NCI-H1930 (cell line): ENCODE measurements at places on chromosomes 7 and 10.

GRCh38 chr10:89201345-89202032 is 5.6 kb downstream of the CH25H start:
- no peak for DNase-seq

DNA sequence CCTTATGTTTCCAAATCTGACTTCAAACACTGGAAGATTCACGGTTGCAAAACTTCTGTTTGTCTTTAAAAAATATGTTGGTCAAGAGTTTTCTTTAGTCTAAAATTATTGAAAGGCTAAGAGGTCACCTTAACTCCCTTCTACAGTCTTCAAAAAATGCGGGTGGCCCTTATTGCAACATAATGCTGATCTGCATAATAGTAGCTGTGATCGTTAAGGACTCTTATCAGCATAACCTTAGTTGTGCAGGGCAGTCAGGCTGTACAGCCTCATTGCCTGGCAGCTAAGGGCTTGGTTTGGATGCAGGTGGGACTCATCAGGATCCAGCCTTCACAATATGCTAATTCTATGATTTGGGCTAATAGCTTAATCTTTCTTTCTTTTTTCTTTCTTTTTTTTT is 15.0 kb downstream of the KIAA1217 start:
- no peak for DNase-seq

DNA sequence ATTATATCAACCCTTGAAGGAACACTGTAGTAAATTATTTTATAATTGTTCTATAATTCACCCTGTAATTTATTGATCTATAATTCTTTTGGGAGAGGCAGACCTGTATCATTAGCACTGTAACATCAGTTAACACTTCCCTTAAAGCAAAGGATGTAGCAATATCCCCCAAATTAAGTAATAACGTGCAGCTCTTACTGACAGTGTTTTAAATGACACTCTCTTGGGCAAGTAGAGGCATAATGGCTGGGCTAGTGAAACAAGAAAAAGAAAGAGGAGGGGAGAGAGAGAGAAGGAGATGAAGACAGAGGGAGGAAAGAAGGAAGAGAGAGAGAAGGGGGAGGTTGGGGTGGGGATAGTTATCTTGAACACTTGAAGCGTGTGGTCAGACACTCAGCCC is 161.0 kb upstream of the RNF32 start:
- DNase-seq: no peak

DNA sequence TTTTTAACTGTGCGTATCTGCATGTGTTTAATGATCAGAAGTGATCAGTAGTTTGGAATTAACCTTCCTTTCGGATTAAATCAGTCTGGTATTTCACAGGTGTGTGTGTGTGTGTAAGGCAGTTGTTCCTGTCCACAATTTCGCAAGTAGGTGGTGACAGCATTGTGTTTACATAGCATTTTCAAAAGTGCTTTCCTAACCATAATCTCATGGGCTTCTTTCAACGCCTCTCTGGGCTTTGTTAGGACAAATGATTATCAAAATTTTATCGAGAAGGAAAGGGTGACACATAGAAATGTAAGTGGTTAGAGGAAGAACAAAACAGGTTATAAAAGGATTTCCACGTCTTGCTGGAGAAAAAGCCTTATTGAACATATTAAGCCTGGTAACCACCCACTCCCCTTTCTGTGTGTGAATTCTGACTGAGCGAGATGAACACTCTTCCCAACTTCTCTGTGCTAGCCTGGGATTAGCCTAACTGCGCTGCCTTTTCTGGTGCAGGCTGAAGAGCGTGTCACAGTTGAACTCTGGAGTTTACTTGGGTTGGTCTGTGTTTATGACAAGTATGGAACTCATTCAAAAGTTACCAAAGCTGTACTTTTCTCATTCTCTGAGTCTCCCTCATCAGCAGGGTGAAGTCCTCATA is 292.3 kb upstream of the PITRM1 start:
- no peak for DNase-seq

DNA sequence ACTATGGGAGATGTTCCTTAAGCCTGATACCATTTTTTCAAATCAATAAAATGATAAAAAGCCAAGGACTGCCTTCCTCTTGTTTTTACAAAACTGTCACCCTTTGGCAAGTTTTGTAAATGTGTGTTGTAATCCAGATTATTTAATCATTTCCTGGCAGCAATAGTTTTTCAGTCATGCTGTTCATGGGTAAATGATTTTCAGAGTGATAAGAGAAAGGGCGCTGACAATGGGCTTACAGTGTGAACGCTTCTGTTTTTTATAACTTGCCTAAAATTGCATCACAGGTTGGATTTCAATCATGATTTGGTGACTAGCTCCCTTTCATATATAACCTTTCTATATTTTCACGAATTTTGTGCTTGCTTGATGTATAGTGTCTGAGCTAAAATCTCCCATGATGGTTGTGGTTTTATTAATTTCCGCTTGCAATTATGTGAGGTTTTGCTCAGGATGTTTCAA is 19.0 kb upstream of the DMBT1 start:
- no peak for DNase-seq

DNA sequence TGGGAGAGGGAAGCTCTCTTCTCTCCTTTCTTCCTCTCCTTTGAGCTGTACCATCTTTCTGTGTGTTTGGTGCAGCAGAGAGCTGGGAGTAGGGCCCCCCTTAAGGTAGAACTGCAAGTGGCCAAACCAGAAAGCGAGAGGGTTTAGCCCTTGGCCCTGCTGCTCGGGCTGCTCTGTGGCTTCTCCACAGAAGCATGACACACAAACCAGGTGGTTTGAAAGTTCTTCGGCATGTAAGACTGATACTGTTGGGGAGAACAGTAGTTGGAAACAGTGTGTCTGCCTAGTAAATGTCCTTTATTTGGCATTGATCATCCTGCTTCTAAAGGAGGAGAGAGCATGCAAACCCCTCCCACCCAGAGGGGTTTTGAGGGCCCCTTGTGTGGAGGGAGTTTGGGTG is 277.8 kb downstream of the CELF2 start:
- DNase-seq: no peak

DNA sequence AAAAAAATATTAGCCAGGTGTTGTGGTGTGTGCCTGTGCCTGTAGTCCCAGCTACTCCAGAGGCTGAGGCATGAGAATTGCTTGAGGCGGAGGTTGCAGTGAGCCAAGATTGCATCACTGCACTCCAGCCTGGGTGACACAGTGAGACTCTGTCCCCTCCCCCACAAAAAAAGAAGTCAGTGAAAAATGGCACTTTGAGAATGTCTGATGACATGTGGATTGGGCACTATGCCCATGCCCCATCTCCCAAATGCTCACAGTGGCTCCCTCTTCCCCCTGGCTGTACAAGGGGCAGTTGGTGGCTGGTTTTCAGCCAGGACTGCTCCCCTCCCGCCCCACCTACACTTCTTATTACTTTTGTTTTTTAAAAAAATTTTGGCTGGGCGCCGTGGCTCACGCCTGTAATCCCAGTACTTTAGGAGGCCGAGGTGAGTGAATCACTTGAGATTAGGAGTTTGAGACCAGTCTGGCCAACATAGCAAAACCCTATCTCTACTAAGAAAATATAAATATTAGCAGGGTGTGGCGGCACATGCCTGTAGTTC is 26.1 kb downstream of the IL15RA start:
- no peak for DNase-seq

GRCh38 chr10:69346776-69347175 is 68.5 kb downstream of the HK1 start:
- no peak for DNase-seq

DNA sequence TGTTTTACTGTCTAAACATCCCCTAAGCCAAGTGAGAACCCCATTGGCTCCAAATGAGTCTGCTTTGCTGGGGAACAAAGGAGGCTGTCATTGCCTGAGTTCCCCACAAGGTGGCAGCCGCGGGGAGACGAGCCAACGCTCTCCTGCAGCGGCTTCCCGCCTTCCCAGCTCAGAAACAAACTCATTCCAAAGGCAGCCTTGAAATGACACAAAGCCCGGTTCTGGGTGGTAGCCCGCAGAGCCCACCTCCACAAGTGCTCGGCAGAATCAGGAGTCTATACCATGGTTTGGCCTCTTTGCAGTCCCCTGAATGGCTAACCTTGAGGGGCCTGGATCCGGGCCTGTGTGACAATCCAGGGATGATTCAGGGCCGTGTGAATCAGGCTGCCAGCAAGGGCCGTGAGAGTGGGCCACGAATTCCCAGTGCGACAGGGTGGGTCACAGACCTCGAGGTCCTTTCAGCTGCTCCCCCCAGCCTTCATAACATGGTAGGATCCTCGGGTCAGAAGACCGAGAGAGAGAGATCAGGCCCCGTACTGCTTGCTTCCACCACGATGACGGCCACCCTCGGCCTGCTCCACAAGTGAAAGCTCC is 79.7 kb downstream of the DLG5 start:
- peak; percentile 12 for DNase-seq

DNA sequence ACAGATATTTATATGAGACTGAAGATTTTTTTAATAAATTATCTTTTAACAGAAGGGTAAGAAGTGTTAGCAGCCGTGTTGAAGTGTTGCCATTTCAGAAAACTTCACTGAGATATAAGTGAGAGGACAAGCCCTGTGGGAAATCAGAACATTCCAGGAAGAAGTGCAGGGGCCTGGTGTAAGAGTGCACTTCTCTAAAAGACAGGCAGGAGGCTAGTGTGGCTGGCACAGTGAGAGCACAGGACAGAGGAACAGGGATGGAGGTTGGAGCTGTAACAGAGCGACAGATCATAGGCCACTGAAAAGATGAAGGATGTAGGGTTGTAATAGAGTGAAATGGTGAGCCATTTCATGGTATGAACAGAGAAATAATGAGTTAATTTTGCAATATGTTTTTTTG is 608.9 kb downstream of the SORCS1 start:
- no peak for DNase-seq

- DNase-seq: no peak
Observed at GRCh38 chr10:95333997-95334804, 43.4 kb upstream of the PDLIM1 start.

DNA sequence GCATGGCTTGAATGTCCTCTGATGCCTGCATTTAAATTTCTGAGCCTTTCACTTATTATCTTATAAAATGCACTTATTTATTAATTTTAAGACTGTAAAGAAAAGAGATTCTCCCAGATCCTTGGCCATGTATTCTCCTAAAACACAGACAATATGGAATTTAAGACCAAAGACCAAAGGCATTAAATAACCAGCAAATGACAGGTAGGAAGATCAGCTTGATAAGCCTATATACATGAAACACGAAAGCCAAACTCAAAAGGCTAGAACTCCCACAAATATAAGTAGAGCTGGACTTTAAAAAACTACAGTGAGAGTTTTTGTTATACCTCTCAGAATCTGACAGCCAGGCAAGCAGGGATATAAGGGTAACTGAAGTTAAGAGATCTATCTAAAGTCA is 5.1 kb downstream of the ANXA11 start:
- no peak for DNase-seq

DNA sequence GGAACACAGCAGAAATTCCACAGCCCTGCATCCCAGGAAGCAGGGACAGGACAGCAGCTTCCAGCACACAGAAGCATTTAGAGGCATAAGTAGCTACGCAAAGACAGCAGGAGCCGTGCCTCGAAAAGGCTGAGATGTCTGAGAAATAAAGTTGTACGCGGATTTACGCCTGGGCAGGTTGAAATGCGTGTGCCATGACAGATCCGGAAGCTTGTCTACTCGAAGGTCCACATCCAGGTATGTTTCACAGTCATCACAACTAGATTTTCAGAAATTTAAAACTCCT is 26.1 kb downstream of the DIP2C start:
- DNase-seq: no peak

GRCh38 chr7:7323352-7323751 is 141.0 kb downstream of the C1GALT1 start:
- DNase-seq: no peak

DNA sequence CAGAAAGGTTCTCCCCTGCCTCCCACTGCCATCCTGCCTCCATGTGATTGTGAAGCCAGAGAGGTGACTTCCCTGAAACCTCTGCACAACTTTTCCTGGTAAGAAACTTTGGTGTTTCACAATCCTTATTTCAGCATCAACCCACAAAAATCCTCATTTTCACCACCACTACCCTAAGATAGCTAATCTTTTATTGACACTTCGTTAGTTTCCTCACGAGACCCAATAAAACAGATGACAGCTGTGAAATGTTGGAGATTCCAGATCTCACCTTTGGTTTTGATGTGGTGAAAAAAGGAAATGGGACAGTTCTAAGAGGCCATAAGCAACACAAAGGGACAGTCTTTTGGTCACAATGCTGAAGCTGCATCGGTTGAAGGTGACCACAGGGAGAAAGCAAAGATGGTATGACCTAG is 59.9 kb upstream of the TM9SF3 start:
- DNase-seq: no peak

DNA sequence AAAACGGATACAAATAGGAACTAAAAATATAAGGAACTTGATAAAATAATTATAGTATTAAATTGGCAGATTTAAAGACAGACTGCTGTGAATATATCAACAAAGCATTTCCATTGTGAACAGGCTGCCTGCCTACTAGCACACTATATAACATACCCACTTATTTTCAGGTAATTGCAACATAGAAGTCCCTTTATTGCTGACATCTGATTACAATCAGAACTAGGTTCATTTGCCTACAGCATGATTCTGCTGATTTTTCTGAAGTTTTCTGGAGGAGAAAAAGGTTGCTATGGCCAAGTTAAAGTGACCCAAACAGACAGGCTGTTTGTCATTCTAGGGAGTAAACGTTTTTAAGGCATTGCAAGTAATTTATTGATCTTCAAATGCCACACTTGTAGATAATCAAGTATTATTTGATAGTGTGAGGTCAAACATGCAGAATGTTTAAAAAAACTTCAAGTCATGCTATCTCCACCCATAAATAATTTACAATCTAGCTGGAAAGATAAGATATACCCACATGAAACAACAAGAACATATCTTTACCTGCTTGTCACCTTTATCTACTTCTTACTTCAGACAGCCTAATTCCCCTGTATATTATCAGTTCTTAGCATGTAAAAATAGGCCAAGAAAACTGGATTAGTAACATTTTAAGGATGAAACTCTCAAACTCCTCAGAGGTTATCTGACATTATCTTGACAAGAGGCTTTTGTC is 40.5 kb downstream of the MTPN start:
- no peak for DNase-seq

DNA sequence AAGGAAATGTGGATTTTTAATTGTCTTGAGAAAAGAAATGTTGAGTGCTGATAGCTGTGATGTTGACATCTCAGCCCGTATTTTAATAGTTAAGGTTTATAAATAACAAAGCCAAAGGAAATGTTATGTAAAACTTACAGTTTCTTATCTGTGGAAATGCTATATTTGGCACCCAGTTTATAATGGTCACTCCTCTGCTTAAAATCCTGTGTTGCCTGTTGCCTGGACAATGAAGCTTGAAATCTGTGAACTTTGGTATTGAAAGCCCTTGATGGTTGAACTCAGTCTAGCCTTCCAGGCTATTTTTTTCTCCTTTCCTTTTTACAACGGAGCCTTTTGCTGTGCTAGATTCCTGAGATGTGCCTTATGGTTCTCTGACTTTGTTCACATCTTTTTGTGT is 46.5 kb downstream of the MCU start:
- DNase-seq: no peak
